ENCODE measurements at places on chromosomes 4 and X. TPM values are rescaled to one million over a fixed set of nuclear protein-coding genes. Genes with fewer than 3 reads are reported as not detected.

DNA sequence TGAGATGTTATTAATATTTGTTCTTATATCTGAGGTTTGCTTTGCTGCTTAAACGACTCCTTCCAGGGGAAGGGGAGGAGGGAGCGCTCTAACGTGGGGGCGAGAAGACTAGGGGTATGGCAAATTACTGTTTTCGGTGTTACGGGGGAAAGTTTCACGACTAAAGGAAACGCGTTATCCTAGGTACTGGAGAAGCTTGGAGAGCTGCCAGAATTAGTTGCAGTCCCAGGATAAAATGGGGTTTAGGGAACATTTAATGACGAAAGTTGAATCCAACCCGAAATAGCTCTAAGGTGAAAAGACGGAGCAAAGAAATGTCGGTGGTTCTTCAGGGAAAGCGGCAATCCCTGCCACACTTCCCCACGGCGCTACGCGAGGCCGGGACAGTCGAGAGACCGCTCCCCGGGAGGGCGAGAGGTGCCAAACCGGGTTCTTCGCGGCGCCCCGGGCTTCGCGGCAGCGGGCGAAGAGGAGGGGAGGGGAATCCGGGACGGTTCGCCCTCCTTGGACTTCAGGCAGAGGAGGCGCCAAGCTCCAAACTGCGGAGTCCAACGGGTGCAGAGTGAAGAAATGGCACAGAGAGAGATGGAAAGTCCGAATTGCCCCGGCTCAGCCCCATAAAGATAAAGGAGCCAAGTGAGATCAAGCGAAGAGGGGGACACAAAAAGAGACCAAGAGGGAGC, 724 bp downstream of the THOC2 start:
- DNase-seq: peak; percentile 10

DNA sequence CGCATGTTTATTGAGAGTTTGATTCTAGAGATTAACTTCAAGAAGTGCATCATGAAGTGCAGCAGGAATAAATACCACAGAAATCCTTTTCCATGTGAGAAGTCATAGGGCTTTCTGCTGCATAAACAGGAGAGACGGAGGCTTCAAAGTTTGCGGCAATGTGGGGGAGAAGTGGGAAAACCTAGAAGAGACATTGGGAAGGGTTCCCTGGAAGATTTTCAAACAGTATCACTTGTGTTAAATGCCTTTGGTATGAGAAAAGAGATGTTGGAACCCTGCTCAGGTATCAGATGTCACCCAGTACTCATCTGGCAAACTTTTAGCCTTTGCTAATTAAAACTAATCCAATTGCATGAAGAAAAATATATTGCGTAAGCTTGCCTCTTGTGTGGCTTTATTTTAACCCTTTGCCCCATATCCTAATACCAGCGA, 15.4 kb downstream of the NHS start:
- no peak for DNase-seq

Gene RIBC1
- total RNA-seq: 0.67 TPM

Gene NXF3
- not detected for total RNA-seq

Gene CLGN
- not detected for total RNA-seq
